CD4-positive, alpha-beta T cell treated with Interleukin-15 for 4 hours (primary cell): ENCODE measurements at places on chromosomes 11 and 22.

GRCh38 chr11:326842-327580, 6.4 kb upstream of the IFITM3 start:
- DNase-seq, result peak; percentile 54

- DNase-seq, result peak; percentile 76
These were observed 717 bp downstream of the OSM start for GRCh38 chr22:30265823-30266444.

DNA sequence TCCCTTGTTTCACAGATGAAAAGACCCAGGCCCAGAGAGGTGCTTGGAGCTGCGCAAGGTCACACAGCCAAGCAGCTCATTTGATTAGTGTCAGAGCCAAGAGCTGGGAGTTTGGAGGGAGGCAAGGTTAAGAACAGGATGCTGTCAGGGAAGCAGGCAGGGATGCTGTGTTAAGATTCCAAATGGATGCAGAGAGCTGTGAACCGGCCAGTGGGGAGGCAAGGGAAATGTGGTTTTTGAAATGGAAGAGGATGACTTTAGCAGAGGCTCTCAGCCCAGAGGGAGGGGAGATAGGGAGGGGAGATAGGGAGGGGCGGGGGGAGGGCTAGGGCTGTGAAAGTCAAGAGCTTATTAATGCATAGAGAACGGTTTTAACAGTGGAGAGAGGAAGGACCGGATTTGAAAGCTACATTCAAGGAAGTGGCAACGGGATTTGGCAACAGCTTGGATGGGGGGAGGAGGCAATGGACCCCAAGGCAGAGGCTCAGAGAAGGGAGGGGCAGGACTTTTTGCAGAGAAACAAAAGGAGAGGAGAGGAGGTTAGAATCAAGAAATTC, 13.0 kb downstream of the RTN4RL2 start:
- DNase-seq, result no peak

DNA sequence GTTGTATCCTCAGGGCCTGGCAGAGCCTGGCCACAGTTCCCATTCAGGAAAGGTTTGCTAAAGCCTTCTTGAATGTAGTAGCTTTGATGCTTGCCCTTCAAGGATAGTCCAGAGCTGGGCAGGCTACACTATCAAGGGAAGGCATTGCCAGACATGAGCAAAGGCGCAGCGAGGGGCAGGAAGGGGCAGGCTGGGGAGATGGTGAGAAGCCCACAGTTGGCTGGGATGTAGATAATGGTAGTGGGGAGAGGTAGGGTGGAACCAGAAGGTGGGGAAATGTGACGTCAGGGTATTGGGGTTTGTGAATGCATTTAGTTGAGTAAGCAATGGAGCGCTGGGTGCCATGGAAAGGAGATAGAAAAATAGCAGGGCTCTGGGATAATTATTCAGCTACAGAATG, 28.6 kb downstream of the LRRC32 start:
- no peak for DNase-seq

- DNase-seq, result no peak
These were observed 19.3 kb upstream of the MPPED1 start for GRCh38 chr22:43392385-43392989.

DNA sequence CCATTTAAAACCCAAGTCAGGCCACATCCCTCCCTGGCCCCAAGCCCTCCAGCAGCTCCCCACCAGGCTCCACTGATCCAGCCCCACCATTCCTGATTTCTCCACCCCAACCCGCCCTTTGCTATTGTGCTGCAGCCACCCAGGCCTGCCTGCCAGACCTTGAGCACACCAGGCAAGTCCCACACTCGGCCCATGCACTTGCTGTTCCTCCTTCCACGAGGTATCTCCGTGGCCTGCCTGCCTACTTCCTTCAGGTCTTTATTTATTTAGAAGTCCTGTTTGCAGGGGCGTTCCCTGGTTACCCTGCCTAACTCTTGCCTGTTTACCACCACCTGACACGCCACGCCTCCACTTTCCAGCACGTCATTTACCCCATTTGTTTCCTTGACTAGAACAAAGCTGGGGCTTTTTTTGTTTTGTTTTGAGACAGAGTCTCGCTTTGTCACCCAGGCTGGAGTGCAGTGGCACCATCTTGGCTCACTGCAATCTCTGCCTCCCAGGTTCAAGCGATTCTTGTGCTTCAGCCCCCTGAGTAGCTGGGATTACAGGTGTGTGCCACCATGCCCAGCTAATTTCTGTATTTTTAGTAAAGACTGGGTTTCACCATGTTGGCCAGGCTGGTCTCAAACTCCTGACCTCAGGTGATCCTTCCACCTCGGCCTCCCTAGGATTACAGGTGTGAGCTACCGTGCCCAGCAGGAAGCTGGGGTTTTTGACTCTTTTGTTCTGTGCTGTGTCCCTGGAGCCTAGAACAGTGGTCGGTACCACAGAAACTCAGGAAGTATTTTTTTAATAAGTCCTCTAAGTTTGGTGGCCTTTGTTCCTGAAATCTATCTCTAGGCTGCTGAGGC, 6.7 kb downstream of the CENPM start:
- DNase-seq, result peak; percentile 96

DNA sequence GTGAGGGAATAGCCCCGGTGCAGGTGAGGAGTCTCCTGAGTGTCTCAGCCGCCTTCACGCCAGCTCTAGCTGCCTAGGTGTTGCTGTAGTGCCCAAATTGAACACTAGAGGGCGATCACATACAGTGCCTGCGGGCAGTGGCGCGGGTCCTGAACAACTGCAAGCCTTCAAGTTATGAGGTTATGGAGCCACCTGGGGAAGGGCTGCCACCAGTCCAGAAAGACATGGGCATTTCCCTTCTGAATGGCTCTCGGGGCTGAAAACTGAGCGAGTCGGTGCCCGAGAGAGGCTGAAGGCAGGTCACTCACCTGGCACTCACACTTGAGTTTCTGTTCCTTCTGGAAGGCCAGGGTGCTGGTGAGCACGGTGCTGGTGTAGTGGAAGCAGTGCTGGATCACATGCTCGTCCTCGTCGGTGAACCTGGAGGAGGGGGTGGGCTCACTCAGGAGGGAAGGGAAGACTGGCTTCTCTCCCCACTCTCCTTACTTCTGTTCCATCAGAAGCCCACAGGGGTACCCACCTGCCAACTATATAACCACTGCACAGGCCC, 88.4 kb downstream of the PDE2A start:
- peak; percentile 78 for DNase-seq

GRCh38 chr22:17159504-17159951, 451 bp upstream of the HDHD5 start:
- peak; percentile 24 for DNase-seq

DNA sequence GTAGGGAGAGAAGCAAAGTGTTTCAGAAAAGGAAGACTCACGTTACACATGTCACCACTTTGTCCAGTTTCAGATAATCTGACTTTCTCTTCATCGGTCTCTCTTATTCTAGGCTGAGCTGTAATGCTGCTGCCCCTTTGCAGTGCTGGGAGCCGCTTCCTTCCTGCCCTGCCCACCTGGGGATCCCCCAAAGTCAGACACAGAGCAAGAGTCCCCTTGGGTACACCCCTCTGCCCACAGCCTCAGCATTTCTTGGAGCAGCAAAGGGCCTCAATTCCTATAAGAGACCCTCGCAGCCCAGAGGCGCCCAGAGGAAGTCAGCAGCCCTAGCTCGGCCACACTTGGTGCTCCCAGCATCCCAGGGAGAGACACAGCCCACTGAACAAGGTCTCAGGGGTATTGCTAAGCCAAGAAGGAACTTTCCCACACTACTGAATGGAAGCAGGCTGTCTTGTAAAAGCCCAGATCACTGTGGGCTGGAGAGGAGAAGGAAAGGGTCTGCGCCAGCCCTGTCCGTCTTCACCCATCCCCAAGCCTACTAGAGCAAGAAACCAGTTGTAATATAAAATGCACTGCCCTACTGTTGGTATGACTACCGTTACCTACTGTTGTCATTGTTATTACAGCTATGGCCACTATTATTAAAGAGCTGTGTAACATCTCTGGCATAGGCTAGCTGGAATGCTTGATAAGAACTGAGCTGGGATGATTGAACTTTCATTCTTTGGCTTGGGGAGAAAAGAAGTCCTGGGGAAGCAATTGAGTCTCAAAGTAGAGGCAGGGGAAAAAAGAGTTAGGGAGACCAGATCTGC, 31.2 kb upstream of the SMIM35 start:
- DNase-seq, result peak; percentile 12

DNA sequence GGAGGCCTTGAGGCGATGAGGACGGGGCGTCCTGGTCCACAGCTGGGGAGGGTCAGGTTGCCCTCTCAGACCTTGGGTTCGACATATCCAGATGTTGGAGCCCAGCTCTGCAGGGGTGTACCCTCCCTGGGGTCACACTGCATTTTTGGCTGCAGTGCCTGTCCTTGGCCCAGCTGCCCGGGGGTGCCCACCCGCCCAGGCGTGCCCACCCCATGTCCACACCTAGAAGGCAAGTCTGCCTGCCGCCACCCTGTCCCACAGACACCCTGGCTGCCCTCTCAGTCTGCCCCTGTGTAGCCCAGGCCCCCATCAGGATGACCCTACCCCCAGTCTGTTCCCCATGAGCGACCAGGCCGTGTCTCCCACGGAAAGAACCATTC, 3.0 kb downstream of the LSP1 start:
- DNase-seq, result no peak

GRCh38 chr11:95585069-95585751, 204.4 kb downstream of the FAM76B start:
- no peak for DNase-seq

DNA sequence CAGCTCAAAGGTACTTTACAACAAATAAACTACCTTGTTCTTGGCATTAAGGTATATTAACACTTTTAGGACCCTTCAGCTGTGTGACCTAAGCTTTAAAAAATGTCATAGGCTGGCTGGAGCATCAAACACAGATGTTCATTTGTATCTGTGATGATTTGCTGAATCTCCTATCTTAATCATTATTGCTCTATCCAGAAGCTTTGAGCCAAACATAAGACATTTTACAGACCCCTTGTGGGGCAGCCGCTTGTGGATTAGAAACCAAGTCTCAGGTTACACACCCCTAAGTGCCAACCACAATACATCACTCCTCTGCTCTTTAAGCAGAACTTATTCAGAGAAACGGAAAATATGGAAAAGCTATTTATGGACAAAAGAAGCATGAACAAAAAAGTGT, 394.2 kb upstream of the CCDC90B start:
- DNase-seq, result no peak

GRCh38 chr11:10397226-10397987, 57.7 kb upstream of the AMPD3 start:
- DNase-seq, result no peak

DNA sequence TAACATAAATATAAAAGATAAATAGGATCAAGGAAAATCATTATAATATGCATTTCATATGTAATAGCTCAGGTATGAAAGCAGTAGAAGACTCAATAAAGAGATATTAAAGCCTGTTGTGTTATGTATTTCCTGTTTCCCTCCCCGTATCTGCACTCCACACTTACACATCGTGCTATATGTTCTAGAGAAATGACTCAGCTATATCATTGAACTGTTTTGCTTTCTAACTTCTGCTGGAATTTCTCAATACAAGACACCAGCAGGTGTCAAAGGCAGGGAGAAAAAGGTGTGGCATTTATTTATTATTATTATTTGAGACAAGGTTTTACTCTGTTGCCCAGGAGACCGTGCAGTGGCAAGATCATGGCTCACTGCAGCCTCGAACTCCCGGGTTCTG, 842.8 kb upstream of the CNTN5 start:
- DNase-seq, result no peak

- DNase-seq, result no peak
These were observed 173.7 kb upstream of the DDI1 start for GRCh38 chr11:103862802-103863174.

DNA sequence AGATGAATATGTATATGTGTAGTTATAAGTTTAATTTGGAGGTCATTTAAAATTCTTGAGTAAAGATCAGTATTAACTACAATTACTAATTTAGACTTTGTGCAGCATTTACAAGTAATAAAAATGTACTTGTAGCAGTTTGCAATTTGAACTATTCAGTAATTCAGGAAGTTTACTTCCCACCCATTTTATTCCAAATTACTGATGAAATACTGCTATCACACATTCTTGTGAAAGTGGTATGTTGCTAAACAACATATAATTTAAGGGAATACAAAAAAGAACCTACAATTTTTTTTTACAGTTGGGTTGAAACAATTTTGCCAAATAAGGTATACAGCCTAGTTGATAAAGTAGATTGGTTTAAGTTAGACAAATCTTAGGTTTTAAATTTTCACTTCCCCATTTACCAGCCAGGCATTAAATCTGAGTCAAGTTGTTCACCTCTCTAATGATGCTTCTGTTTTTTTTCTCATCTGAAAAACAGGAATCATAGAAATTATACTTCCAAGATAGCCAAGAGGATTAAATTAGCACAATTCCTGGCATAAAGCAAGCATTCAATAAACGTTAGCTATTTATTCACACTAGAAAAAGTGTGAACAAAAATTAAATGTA, 45.3 kb downstream of the ZBTB44 start:
- DNase-seq, result no peak

DNA sequence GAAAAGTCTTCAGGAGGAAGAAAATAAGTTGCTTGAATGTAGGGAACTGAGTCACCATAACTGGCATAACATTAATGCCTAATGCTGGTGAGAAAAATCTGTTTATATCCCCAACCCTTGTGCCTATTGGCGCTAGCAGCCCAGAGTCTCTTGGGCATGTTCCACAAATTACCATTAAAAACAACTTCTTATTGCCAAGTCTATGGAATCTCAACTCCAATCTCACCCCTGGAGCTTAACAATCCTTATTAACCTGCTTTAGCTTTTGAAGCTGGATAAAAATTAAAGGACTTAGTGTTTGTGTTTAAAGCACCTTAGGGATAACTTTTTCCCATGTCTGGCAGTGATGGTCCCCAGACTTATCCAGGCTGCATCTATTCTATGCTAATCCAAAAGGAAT, 143.0 kb downstream of the APIP start:
- no peak for DNase-seq

DNA sequence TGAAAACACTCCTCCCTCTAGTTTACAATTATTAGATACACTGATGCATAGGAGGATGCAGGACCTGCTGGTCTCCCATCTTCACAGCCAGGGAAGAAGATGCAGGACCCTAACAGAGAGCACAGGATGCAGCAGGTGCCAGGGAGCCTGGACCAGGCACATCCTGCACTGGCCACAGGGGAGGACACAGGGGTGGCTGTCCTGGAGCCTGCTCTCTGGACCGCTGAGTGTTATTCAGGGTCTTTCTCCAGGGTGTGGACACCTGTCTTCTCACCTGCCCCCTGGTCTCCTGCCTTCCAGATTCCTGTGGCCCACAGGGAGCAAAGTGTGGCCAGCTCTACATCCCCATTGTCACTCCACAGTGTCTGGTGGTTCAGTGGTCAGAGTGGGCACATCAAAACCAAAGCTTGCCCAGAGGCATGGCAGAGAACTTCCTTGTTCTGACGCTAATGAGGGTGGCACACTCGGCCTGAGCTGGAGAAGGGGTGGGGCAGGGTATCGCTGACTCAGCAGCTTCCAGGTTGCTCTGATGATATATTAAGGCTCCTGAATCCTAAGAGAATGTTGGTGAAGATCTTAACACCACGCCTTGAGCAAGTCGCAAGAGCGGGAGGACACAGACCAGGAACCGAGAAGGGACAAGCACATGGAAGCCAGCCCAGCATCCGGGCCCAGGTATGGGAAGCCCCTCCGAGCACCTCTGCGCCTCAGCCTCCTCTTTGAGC, at the start of gene APOBEC3A:
APOBEC3A (plus strand) TSS at position 564 of the 725 bp plus-strand sequence; CDS start at position 647, 83 bp downstream.
- DNase-seq, result no peak
